ENCODE measurements at places on chromosomes 16 and 17. TPM values are rescaled to one million over a fixed set of nuclear protein-coding genes. Genes with fewer than 3 reads are reported as not detected.

DNA sequence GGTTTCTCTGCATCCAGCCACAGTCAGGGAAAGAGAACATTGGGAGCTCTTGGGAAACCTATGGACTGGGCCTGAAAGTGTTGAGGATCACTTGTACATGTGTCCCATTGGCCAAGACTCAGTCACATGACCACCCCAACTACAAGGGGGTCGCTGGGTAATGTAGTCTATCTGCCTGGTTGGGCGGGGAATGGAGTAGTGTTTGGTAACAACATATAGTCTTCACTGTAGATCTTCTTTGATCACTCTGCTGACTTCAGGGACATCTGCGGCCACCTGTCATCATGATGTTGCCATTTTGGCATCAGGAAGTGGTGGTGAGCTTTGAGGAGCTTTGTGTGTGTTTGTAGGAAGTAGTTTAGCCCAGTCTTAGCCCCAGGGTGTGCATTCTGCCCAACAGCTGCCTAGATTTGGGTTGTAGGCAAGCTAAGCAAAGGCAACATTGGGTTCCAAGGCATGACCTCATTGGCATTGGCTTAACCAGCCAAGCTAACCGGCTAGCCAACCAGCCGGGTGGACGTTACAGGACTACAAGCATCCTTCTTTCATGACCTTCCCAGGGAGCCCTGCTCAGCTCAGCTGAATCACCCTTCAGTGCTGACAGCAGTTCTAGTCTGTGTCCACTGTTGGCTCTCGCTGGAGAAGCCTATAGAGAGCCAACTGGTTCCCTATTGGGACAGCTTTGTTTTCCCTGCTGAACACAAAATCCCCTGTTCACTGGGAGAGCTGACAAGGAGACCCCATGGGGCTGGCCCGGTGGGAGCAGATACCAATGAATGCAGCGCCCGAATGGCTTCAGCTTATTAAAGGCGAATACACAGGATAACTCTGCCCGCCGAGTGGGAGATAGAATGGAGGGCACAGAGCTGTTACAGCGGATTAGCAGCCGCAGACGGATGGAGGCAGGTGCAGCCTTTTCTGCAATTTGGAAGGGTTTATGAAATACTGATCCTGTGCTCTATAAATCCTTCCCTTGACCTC is 178.6 kb downstream of the NTN1 start:
- no peak for ATAC-seq

TBC1D3I gene
- total RNA-seq, result 0.43 TPM

KRTAP4-3 gene
- not detected for total RNA-seq

- no peak for ATAC-seq
Measured at GRCh38 chr16:50498431-50499155, 49.6 kb upstream of the NKD1 start.

CLEC18A gene
- 1.7 TPM for total RNA-seq

GRCh38 chr16:918068-918467 is 52.7 kb downstream of the LMF1 start:
- ATAC-seq, result no peak

RNF157 gene
- 17.4 TPM for total RNA-seq

DNA sequence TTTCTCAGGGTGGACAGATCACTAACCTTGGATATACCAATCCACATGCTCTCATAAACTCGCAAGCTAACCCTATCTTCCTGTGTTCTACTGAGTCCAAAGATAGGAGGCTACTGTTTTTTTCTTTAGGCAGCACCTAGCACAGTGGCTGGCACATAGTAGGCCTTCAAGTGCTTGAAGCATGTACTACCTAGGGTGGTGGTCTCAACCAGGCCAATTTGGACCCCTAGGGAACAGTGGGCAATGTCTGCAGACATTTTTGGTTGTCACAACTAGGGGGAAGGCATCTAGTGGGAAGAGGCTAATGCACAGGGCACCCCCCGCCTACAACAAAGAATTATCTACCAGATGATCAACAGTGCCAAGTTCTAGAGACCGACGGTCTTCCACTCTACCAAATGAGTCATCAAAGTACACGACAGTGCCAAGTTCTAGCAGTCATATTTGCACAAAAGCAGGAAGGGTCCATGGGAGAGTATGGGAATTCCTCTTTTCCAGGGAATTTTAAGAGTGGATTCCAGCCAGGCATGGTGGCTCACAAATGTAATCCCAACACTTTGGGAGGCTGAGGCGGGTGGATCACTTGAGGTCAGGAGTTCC is 390.3 kb downstream of the SLC39A11 start:
- ATAC-seq, result peak; percentile 64

DNA sequence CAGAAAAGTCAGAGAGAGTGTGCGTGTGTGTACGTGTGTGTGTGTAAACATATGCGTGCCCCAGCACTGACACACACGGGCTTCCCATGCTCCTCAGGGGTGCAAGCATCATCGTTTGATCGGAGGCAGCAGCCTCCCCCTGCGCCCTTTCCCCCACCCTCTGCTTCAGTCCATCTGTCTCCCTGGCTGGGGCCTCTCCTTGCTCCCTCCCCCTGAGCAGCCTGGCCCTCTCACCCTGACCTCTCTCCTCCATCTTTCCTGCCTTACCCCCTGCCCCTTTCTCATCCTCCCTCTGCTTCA is 4.4 kb downstream of the STX1B start:
- no peak for ATAC-seq

CACNG4 gene
- not detected for total RNA-seq

- no peak for ATAC-seq
Measured at GRCh38 chr17:82014432-82014831, 8.2 kb downstream of the CENPX start.

DNA sequence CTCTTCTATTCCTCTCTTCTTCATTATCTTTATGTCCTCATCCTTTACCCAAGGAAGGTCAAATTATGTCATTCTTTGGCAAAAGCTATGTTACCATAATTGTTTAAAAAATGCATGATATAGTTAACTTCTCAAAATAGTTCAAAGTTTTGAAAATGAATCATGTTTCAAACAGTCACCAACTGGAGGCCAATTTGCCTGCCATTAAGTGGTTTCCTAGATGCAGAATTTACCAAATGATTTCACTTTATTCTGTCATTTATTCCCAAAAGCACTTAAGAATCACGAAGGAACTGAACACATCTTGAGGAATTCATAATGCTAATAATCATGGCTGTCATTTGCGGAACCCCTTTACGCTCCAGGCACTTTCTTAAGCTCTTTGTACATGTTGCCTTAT is 190.9 kb upstream of the CDH11 start:
- no peak for ATAC-seq

DNA sequence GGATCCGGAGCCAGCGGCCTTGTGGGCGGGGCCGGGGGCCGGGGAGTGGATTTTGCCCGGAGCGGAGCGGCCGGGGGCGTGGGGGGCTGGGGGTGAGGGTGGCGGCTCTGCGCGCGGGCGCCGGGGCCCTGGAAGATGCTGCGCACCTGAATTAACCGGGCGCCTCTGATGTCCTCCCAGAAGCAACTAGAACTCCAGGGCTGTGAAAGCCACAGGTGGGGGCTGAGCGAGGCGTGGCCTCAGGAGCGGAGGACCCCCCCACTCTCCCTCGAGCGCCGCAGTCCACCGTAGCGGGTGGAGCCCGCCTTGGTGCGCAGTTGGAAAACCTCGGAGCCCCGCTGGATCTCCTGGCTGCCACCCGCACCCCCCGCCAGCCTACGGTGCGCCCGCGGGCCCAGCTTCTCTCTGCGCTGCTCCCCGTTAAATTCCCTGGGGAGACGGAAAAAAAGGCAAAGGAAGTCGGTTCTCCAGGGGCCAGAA is 549 bp downstream of the SLC26A11 start:
- ATAC-seq, result no peak

CNTNAP4 gene
- total RNA-seq, result not detected

DNA sequence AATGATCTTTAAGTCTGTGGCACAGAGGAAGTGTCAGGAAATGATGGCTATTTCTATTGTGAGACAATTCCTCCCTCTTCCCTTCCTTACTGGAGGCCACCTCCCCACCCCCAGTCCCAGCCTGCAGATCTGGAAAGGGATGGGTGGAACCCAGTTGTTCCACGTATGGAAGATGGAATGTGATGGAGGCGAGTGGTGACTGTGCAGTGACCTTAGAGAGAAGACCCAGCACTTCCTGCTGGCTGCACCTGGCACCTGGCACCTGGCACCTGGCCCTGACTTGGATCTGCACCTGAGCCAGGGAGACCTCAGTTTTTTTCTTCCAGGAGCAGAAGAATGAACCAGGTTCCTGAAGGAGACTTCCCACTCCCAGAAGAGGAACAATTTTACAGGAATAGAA is 33.0 kb upstream of the TMC5 start:
- no peak for ATAC-seq

GRB7 gene
- not detected for total RNA-seq

DNA sequence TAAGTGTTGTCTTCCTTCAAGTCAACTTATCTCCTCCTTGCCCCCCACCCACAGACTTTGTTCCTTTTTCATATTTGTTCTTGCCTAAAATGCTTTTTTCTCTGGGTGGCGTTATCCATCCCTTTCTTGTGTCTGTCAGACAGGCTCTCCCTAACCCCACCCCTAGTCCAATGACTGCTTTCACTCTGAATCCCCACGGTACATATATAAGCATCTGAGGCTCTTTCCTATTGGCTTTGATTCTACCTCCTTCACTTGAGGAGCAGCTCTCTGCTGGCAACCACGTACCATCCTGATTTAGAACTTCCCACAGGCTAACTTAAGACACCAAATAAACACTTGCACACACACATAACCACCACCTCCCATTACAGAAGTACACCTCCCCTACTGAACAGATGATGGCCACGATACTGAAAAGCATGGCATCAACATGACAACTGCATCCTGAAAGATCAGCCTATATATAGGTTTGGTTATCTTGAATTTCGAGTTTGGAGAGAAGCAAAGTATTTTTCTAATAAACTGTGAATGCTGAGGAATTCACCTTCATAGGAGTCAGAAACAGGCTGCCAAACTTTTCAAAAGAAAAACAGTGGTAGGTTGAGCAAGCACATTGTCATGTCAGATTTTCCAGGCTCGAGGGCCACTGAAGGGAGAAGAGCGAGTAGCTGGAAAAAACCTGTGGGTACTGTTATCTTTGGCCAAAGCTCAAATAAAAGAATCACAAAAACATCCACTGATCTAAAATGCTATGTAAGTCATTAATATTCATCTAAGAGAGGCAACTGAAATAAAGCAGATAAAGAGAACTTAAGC is 24.3 kb downstream of the STAT3 start:
- peak; percentile 32 for ATAC-seq

NPIPA3 gene
- 0.61 TPM for total RNA-seq
